Common myeloid progenitor, CD34-positive (primary cell): ENCODE measurements at places on chromosomes 5 and 9.

DNA sequence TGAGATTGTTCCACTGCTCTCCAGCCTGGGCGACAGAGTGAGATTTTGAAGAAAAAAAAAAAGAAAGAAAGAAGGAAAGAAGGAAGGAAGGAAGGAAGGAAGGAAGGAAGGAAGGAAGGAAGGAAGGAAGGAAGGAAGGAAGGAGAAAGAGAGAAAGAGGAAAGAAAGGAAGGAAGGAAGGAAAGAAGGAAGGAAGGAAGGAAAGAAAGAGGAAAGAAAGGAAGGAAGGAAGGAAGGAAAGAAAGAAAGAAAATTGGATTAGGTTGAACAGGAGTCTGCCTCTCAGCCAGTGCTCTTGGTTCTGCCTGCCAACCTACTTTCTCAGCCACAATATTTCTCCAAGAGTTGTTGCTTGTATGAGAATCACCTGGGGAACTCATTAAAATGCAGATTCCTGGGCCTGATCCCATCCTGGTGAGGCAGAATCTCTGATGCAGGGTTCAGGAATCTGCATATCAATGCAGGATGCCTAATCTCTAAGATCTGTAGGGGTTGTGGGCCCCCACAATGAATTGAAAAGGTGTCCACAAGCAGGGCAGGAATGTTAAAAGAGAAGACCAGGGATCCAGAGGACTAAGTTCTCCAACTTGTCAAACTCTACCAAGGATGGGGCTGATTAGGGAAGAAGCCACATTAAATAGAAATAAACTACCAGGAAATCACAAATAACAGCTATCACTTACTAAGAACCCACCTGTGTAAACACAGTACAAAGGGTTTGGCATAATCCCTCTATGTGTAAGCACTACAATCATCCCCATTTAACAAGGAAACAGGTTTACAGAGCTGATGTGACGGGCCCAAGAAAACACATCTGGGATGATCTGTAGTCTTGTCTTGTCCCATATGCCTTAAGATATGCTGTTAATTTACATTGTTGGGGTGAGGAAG lies 23.4 kb upstream of the GALNT10 start:
- no peak overlapping the region for H3K4me3 ChIP-seq
- H3K27me3 ChIP-seq, result peaks cover 13% of the 10 kb centered on the region

- H3K36me3 ChIP-seq, result no peaks in the 10 kb centered on the region
- peaks cover 4% of the 10 kb centered on the region for H3K4me1 ChIP-seq
- H3K27ac ChIP-seq, result no peak overlapping the region
- H3K27me3 ChIP-seq, result no peaks in the 10 kb centered on the region
Measured at GRCh38 chr5:36363744-36364143, 62.0 kb upstream of the RANBP3L start.

DNA sequence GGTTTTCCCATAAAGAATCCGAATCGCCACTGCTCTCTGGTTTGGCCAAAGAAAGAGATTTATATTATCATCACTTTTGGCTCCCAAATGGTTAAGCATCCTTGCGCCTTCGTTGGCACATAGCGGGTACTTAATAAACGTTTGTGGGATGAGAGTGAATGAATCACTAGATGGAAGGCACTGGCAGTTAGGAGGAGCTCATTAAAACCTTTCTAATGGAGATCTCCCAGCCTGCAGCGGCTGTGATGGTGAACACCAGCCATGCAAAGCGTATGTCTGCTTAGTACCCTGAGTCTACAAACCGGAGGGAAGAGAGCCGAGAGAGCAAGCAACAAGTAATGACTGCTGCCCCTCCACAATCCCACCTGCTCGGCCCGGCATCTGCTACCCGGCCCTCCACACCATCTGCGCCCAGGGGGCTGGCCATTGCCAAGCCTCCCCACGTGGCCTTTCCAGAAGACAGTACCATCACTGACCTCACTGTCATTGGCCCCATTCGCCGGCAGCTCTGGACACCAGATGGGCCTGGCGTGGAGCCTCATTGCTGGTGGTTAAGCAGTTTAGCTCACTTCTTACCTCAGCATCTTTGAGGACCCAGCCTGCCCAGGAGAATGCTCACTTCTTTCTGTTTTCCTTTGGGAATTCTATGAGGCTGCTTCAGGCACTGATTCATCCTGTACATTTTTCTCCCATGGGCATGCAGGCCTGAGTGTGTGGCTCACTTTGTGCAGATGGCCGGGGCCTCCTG lies 39.3 kb upstream of the ANKRD33B start:
- H3K27ac ChIP-seq, result no peak overlapping the region
- no peaks in the 10 kb centered on the region for H3K4me1 ChIP-seq
- H3K27me3 ChIP-seq, result no peaks in the 10 kb centered on the region
- H3K36me3 ChIP-seq, result no peaks in the 10 kb centered on the region

DNA sequence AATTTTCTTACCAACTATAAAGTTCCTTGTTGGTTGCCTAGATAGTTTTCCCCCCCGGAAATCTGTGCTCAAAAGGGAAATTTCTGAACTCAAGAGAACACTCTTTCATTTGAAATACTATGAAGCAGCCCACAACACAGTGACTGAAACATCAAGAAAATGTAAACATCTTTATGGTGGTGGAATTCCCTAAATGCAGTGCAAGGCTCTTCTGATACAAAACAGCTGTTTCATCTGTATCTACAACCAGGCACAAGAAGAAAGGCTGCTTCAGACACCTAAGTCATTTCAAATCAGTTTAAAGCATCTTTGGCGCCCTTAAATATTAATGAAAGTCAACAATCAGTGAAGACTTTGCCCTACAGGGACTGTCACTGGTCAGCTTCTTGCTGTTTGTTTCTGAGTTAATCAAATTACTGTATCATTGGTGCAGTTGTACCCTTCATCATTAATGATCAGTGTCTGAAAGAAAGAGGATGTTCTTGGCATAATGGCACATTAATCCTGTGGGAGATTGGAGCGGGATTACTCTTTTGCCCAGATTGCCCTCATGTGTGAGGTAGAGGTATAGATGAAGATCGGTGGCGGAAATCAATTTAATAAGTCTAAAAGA lies 947.0 kb downstream of the NR2F1-AS1 start:
- H3K4me3 ChIP-seq, result no peak overlapping the region
- no peak for DNase-seq
- H3K27me3 ChIP-seq, result no peaks in the 10 kb centered on the region
- H3K4me1 ChIP-seq, result no peaks in the 10 kb centered on the region

GRCh38 chr9:4293293-4293941 lies 6.5 kb downstream of the GLIS3 start:
- no peaks in the 10 kb centered on the region for H3K36me3 ChIP-seq
- no peak overlapping the region for H3K4me3 ChIP-seq
- peaks cover 3% of the 10 kb centered on the region for H3K27me3 ChIP-seq
- peak; percentile 79 for DNase-seq
- H3K4me1 ChIP-seq, result no peaks in the 10 kb centered on the region
- no peak overlapping the region for H3K27ac ChIP-seq

DNA sequence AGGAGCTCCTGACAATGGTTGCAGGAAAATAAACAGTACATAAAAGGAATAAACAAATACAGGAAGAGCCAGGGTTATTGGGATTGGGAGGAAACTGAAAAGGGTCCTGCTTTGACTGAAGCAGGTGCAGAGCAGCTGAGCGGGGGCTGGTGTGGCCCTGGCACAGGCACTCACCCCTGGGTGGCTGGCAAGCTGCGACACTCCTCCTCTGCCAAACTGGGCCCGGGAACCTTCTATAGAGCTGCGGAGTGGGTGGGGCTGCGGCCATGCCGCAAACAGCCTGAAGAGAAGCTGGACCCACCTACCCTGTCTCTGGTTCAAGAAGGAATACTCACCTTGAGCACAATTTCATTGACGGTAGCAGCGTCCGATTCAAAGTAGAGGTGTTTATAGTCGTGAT lies 182.5 kb downstream of the GAPVD1 start:
- H3K4me1 ChIP-seq, result no peaks in the 10 kb centered on the region
- H3K4me3 ChIP-seq, result no peak overlapping the region
- H3K36me3 ChIP-seq, result peaks cover 26% of the 10 kb centered on the region
- H3K27ac ChIP-seq, result no peak overlapping the region

DNA sequence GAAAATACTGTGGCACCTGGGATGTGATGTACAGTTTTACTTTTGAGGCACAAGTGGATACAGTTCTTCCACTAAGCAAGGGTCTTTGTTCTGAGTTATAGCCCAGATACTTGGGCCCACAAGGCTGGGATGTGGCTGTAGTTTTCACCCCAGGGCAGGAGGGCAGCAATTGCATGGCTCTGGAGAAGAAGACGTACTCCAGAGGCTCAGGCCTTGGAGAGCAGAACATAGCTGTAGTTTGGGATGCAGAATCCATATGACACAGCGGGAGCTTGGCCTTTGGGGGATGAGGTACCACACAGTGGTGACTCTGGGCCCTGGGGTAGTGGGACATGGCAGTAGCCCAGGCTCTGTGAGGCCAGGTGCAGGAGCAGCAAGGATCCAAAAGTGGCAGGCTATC lies 110.8 kb upstream of the FSTL4 start:
- peaks cover 3% of the 10 kb centered on the region for H3K27me3 ChIP-seq
- H3K36me3 ChIP-seq, result no peaks in the 10 kb centered on the region
- no peak overlapping the region for H3K4me3 ChIP-seq
- no peak for DNase-seq
- no peaks in the 10 kb centered on the region for H3K4me1 ChIP-seq

DNA sequence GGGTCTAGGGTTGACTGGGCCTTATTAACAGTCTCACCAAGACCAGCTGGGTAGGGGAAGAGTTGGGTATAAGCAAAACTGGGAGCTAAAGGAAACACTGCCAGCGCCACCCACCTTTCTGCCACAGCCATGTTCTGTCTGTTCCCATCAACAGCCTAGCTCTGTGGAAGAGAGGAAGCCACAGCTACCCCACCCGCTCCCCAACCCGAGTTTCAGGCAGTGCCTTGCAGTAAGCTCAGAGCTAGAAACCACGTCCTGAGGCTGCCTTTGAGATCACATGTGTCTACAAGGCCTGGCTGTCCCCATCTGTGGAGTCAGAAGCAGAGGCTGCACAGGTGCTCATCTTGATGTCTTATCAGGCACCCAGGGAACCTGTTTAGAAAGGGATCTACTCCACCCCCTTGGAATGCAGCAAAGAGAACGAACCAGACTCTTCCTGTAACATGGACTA lies 15.3 kb downstream of the HNRNPH1 start:
- H3K4me1 ChIP-seq, result peaks cover 13% of the 10 kb centered on the region
- peak; percentile 47 for DNase-seq
- H3K4me3 ChIP-seq, result no peak overlapping the region
- peaks cover 57% of the 10 kb centered on the region for H3K36me3 ChIP-seq
- H3K27ac ChIP-seq, result no peak overlapping the region

DNA sequence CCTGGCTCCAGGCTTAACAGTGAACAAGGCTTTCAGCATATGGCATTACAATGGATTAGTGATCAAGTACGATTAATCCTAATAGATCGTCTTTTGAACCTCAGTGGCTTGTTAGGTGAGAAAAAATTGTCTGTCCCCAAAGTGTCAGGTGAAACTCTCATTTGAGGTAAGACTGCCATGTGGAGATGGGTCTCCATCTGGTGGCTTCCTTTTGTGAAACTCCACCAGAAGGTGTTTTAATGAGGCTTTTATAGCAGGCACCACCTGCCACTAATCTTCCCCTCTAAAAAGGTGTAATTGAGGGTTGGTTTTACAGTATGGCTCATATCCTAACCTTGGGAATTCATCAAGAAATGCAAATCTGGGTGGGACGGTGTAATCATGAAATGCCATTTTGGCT lies 471.1 kb upstream of the MPDZ start:
- no peaks in the 10 kb centered on the region for H3K27me3 ChIP-seq
- H3K4me3 ChIP-seq, result no peak overlapping the region
- H3K36me3 ChIP-seq, result no peaks in the 10 kb centered on the region
- no peak for DNase-seq
- H3K27ac ChIP-seq, result no peak overlapping the region

DNA sequence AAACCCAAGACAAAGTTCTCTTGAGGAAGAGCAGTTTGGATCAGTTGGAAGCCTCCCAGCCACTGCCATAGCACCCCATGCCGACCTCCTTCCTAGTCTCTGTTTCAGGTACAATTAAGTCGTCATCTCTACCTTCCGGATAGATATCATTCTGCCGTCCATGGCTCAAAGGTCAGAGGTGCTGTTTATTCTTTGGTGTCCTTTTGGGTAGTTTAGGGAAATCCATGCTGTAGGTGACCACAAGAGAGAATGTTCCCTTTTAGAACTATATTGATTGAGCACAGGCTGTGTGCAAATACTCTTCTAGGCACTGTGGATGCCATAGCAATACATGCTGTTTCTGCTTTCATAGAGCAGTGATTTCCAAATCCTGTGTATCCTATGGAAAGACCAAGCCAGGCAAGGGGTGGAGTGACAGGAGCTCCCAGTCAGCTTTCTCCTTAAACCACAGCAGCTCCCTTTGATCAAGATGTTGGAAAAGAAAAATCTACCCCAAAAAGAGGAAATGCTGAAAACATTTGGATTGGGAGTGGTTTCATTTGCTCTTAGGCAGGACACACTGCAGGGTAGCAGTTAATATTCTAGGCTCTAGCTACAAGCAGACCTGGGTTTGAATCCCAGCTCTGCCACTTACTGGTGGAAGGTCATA lies 127.9 kb downstream of the PALM2AKAP2 start:
- H3K36me3 ChIP-seq, result no peaks in the 10 kb centered on the region
- H3K4me3 ChIP-seq, result no peak overlapping the region

DNA sequence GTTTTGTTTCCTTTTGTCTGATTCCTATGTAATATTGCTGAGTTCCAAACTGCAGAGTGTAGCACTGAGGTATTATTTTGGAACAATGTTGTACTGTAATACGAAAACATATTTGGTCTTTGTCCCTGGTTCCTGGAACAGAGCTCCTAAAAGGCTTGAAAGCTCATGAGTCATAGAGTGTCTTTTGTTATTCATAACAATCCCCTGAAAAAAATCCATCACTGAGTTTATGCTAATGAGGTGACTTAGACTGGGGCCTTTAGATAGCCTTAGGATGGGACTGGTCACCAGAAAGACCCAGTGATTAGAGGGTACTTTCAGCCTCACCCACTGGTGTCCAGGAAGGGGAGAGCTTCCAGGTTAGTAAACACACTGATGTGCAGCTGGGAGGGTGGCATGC lies 132.7 kb upstream of the POU5F2 start:
- no peaks in the 10 kb centered on the region for H3K27me3 ChIP-seq
- H3K4me1 ChIP-seq, result no peaks in the 10 kb centered on the region
- peaks cover 5% of the 10 kb centered on the region for H3K36me3 ChIP-seq
- no peak overlapping the region for H3K27ac ChIP-seq
- no peak for DNase-seq

DNA sequence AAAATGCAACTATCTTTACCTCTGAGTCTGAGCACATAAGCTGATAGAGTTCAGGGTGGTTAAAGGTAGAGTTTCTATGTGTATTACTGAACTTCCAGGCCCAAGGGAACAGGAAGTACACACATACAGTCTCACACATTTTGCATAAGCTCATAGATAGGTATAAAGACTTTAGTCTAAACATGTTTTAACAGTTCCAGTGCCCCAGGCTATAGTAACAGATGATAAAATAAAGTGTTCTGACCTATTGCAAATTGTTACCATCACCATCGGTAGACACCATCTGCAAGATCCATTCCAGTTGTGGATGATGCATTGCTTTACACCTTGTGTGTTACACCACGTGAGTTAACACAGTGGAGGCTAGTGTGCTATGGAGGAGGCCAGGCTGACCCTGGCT lies 95.8 kb downstream of the TMEM174 start:
- DNase-seq, result no peak
- no peaks in the 10 kb centered on the region for H3K4me1 ChIP-seq
- H3K27ac ChIP-seq, result no peak overlapping the region
- no peaks in the 10 kb centered on the region for H3K36me3 ChIP-seq

- no peaks in the 10 kb centered on the region for H3K4me1 ChIP-seq
- H3K27ac ChIP-seq, result no peak overlapping the region
- no peaks in the 10 kb centered on the region for H3K27me3 ChIP-seq
- no peak for DNase-seq
Measured at GRCh38 chr5:28927559-28928326, 1889.4 kb upstream of the CDH9 start.

GRCh38 chr9:126472198-126472947 lies 141.4 kb upstream of the LMX1B start:
- H3K27me3 ChIP-seq, result no peaks in the 10 kb centered on the region
- H3K36me3 ChIP-seq, result peaks cover 9% of the 10 kb centered on the region
- DNase-seq, result no peak
- peaks cover 77% of the 10 kb centered on the region for H3K4me1 ChIP-seq
